HEK293T (cell line): ENCODE measurements at places on chromosomes 4 and X.

DNA sequence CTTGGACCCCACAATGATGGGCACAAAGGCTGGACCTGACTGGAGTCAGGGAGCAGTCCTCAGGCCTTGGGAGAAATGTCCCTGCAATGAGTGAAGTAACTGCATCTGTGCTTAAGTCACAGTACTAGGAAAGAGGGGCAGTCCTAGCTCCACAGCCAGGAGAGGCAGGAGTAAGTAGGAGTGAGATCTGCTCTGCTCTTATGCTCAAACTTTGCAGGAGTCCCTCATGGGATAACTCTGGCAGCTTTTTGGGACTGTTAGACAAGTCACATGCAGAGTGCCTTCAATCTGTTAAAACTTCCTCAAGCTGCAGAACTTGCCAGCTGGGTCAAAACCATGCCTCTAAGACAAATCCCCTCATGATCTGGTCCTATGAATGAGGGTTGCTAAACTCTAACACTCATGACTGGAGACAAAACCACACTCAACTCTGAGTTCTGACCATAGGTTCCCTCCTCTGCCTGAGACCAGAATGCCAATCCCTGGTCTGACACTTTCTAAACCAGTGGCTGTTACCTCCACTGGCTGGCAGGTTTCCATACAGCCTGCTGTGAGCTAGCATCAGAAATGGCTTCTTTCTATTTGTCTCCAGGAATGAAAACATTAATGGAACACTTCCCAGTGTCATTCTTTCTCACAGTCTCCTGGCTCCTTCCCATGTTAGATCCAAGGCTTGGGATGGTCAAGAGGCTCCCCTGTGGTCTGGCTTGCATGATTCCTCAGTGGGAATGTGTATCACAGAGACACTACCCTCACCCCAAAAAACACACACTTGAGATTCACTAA lies 819.3 kb downstream of the PCDH7 start:
- no peak for DNase-seq

DNA sequence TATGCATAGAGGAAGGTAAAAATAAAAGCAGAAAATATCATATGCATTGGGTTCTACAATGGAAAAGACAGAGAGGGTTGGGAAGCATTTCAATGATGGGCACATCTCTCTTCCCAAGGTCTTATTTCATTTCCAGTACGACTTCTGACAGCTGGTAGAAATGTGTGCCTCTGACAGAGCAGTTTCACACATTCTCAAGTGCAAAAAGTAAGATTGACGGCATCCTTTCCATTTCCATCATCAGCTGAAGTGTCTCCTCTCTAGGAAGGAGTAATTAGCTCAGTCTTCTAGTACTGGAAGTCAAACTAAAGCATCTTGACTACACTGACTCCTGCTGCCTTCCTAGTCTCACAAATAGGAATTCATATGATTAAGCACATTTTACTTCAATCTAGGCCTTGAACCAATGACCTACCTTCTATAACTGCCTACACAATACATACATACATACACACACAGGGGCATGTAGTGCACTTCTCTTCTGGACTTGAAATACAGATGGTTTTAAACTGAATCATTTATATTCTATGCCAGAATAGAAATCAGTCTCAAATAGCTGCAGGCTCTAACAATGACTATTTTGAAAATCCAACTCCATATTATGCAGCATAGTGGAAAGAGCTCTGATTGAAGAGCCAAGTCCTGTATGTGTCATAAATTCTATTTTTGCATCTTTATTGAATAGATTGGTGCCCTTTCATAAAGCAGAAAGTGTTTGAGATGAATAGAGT lies 473.4 kb downstream of the INPP4B start:
- DNase-seq = no peak

DNA sequence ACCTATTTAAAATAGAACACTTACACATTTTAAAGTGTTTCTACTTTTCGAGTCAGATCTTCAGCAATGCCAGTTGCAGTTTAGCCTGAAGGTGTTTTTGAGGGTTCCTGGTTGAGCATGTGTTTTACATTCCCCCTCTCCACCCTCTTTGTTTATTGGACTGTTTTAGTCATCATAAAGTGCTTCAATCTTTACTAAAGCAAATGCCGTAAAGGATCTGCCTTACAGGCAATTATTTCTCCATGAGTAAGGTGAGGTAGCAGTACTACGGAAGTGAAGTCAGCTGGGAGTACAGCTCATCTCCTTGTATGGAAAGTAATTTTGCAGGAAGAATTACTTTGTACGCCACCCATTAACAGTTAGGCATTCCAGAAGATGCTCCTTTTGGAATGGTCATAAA lies 36.9 kb downstream of the PDLIM5 start:
- DNase-seq = no peak

DNA sequence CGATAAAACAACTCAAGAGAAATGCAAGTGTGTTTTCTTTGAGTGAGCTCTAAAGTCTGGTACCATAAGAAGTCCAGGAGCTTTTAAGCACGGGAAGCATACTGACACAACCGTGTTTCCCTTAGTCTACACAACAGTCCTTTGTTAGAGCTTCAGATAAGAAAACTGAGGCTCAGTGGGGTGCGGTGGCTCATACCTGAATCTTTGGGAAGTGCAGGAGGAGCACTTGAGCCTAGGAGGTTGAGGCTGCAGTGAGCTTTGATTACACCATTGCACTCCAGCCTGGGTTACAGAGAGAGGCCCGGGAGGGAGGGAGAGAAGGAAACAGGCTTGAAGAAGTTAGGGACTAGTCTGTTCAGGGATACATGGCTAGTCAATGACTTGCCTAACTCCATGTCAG lies 21.9 kb downstream of the LEF1 start:
- DNase-seq = no peak

DNA sequence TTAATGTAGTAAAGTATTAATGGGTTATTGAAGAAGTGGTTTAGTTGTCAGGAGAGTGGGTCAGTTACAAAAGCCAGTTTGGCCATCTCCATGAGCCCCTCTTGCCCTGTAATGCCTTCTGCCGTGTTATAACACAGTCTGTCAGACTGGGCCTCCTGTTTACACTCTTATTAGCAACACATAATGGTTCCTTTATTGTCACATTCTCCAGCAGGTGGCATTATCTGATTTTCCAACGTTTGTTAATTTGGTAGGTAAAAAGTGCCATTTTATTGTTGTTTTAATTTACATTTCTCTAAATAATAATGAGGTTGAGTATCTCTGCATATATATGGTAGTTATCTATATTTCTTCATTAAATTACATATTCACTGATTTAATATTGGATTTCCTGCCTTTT lies 560.8 kb downstream of the FGF13 start:
- DNase-seq = no peak

GRCh38 chr4:87574996-87575395 lies 33.3 kb upstream of the DSPP start:
- no peak for DNase-seq

DNA sequence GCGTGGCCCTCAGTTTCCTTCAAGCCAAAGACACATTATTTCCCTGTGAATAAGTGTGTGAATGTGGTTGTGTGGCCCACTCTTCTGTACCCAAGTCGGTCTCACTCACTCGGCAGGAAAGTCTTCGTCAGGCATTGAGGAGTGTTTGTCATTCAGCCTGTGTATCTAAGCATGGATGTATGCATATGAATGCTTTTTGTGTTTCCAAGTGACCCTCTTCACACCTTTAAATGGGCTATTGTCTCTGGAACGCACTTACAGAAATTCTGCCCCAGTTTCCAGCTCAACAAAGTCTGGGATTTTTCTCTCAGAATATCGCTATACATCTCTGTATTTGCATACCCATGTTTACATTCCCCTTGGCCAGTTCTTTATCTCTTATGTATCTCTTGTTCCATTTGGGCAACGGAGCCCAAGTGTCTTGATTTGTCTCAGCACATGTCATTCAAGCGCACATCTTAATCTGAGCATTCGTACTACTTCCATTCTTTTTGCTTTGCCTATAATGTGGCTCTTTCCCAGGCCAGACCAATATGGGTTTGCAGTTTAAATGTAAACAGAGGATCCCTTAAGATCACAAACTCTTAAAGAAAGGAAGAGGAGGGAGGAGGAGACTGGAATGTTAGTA lies 4.8 kb downstream of the BCOR start:
- DNase-seq = no peak

DNA sequence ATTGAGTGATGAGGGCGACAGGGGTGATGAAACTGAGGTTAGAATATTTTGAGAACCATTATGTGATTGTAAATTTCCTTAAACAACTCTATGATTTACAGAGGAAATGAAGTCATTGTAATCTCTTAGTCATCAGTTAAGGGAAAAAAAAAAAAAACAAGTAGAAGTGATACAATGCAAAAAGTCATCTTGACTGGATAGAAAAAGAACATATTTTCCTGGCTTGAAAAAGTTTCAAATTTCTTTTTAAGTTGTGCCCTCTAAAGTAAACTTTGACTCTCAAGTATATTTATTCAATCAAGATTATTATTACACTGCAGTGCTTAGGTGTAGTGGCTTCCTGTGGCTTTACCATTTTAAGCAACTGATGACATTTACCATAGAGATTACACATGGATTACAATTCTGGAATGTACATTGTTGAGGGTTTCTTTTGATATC lies 40.6 kb downstream of the GABRB1 start:
- no peak for DNase-seq

- no peak for DNase-seq
Measured at GRCh38 chr4:6471307-6472007, 957 bp downstream of the PPP2R2C start.

- DNase-seq = no peak
Measured at GRCh38 chr4:20617678-20618396, 82.4 kb upstream of the PACRGL start.

DNA sequence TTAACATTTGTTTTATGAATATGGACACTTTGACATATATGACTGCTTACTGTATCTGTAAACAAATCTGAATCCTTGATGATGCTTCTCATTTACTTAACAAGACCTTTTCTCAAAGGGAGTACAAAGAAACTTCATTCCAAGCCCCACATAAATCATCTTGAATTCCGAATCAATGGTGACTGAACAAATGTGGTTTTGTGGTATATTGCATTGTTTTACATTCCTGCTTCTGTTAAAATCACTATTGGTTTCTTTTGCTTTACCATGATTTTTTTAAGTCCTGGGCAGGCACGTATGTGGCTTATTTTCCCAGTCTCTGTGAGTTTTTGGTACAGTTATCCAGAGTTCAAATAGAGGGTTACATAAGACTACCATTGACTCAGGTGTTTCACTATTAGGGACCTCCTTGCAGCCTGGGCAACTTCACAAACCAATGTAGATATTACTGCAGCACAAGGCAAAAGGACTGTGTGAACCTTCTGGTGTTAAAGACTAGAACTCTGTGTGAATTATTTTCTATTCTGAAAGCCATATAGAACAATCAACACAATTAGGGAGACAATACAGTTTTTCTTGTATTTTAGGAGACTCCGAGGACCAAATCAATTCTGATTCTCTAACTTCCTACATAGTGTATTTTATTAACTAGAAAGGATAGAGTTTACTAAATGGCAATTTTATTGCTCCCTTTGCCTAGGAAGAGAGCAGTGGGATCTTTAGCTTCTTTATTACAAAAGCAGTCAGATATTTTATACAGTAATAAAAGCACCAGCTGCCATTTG lies 196.4 kb downstream of the GALNTL6 start:
- DNase-seq = no peak

- peak; percentile 30 for DNase-seq
Measured at GRCh38 chrX:132071254-132071653, 48.2 kb downstream of the STK26 start.

DNA sequence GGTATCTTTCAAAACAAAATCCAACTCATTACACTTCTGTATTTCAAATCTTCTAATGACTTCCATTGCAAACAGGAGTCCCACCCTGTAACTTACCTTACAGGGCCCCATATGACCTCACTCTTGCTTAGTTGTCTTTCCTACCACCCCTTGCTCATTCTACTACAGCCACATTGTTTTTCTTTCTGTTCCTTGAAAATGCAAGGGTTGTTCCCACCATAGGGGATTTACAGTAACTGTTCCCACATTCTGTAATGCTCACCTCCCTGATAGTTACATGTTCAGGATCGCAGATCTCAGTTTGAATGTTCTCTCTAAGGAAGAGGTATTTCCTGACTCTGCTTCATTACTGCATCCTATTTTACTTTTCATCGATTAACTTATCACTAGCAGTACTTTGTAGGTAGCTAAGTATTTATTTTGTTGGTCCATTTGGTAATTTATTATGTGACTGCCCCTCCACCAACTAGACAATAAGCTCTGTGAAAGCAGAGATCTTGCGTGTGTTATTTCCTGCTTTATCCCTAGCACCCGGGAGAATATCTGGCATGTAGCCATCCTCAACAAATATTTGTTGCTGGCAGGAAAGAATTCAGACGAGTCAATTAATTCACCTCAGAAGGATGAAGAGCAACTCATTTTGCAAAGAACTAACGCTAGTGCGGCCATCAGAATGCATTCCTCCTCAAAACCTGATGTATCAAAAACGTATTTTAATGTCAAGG lies 21.4 kb downstream of the MAOB start:
- DNase-seq = no peak

DNA sequence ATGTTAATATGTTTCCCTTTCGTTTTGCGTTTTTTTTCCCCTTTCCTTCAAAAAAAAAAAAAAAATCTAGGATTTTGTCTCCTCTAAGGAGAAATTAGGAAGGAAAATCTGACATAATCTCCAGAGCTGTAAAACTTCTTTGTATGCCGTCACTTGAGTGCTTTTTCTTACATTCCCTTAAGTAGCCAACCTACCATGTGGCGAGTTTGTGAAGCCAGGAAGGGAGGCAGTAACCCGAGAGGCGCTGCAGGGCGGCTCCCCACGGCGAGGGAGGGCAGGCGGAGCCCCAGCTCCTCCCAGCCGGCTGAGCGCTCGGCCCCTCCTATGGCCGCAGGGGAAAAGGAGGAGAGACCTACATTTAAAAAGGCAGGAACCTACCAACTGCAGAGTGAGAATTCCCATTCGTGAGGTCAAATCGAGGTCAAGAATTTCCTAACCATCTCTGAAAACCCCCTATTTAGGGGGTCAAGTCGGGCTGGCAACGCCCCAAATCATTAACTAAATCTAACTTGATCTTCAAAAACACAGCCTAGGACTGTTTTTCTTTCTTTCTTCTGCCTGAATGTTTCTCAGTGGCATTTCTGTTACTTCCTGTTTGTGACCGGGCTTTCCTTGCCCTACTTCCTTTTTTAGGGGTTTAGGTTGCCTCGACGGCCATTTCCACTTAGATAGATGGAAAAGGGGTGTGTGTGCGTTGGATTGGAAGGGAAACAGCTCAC lies 345.1 kb upstream of the KLF3 start:
- DNase-seq = peak; percentile 87

DNA sequence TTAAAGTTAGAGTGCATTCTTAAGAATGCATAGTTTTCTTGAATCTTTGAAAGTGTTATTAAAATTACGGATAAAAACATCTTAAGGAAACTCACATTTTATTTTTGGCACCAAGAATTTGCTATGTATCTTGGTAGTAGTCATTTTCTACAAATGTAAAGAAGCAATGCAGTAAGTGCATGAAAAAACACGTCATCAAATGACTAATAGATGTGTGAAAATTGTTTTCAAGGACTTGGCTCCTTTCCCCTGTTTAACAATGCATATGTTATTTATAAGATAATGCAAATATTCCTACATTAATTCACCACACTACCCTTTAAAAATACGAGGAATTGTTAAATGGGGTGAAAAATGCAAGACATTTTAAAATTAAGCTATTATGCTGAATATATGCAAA lies 461.2 kb upstream of the PCDH7 start:
- no peak for DNase-seq
